Testis (tissue), 5 donors: ENCODE measurements at places on chromosomes 5 and 9. TPM values are rescaled to one million over a fixed set of nuclear protein-coding genes. Genes with fewer than 3 reads are reported as not detected.

Gene CLIC3
- 2.8 TPM for polyA plus RNA-seq

DNA sequence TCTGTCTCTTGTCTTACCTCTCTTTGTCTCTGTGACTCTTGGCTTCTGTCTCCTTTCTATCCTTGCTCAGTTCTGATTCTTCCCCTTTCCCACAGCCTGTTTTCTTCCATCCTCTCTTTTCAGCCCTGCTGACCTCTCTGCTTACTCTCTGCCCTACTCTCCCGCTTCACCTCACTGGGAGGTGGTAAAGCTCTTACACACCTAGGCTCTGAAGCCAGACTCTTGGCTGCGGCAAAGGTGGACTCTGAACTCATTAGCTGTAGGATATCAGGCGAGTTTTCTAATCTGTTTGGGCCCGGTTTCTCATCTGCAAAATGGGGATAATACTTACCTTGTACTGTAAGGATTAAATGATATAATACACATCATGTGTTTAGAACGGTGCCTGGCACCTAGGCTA lies 11.1 kb downstream of the PCDH1 start:
- H3K36me3 ChIP-seq = no peaks in the 10 kb centered on the region
- no peak overlapping the region for H3K27ac ChIP-seq
- peaks cover 13% of the 10 kb centered on the region for H3K4me1 ChIP-seq

GRCh38 chr9:108167136-108167900 lies 677.7 kb upstream of the KLF4 start:
- H3K27me3 ChIP-seq = no peaks in the 10 kb centered on the region
- peaks cover 12% of the 10 kb centered on the region for H3K4me1 ChIP-seq
- DNase-seq = no peak
- no peak overlapping the region for H3K27ac ChIP-seq

Gene TAS2R1
- polyA plus RNA-seq = 1.1 TPM

DNA sequence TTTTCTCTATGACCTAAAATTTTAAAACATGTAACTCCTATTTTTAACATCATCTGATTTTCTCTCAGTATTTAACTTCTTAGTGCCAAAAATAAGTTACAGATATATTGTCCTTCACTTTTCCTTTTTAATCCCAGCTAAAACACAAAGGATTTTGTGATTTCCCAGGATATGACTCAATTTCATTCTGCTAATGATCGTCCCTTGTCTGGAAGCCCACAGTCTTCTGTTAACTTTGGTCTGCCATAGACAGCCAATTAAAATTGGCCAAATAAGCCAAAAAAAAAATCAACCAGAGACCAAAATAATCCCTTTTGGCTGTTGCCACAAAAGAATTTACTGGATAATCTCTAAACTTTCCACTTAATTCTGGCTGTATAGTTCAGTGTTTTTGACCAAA lies 124.5 kb upstream of the FST start:
- H3K27ac ChIP-seq = no peak overlapping the region
- DNase-seq = no peak
- H3K27me3 ChIP-seq = no peaks in the 10 kb centered on the region
- no peaks in the 10 kb centered on the region for H3K36me3 ChIP-seq
- no peak overlapping the region for H3K4me3 ChIP-seq
- no peaks in the 10 kb centered on the region for H3K4me1 ChIP-seq

DNA sequence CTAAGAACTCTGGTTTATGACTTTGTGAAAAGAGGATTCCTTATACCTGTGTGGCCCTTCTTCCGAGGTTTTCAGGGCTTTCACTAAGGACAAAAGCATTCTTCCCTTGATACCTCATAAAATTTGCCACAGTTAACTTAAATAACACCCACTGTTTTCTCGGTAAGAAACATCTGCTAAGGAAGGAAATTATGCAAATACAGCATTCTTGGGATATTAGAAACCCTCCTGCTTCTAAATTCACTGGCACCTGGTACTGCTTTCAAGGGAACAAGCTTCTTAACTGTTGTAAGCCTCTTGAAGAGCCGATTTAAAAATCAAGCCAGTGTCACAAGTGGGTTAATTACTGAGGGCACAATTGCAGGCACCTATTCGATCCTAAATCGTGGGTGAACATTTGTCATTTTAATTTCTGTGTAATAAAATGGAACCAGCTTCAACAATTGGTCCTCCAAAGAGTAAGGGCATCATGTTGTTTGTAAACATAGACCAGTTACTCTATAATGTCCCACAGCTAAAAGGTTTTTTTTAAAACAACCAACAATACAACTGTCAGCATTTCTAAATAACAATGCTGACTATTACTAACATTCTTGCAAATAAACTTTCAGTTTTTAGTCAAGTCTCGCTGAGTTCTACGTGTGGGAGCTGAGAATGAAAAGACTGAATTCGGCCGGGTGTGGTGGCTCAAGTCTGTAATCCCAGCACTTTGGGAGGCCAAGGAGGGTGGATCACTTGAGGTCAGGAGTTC lies 26.6 kb downstream of the AK3 start:
- DNase-seq = no peak
- no peaks in the 10 kb centered on the region for H3K36me3 ChIP-seq
- no peaks in the 10 kb centered on the region for H3K4me1 ChIP-seq
- no peak overlapping the region for H3K27ac ChIP-seq

Gene DMAC1
- 47.9 TPM for polyA plus RNA-seq

Gene CYSRT1
- polyA plus RNA-seq = 3.0 TPM

Gene LCN15
- polyA plus RNA-seq = 0.41 TPM

Gene ECM2
- polyA plus RNA-seq = 26.9 TPM

- no peaks in the 10 kb centered on the region for H3K27me3 ChIP-seq
- H3K4me1 ChIP-seq = no peaks in the 10 kb centered on the region
- no peak overlapping the region for H3K4me3 ChIP-seq
- no peaks in the 10 kb centered on the region for H3K36me3 ChIP-seq
Measured at GRCh38 chr5:483434-484140, 40.6 kb downstream of the EXOC3 start.
